ENCODE measurements at places on chromosomes 3 and 15.

- DNase-seq = no peak
- no peaks in the 10 kb centered on the region for H3K36me3 ChIP-seq
- H3K4me1 ChIP-seq = peaks cover 18% of the 10 kb centered on the region
Measured at GRCh38 chr3:194691481-194692283, 6.0 kb downstream of the FAM43A start.

GRCh38 chr3:157463816-157464215, 27.2 kb downstream of the PTX3 start:
- H3K36me3 ChIP-seq = no peaks in the 10 kb centered on the region
- H3K27ac ChIP-seq = no peak overlapping the region
- no peaks in the 10 kb centered on the region for H3K4me1 ChIP-seq
- no peak for DNase-seq
- no peak overlapping the region for H3K4me3 ChIP-seq
- no peaks in the 10 kb centered on the region for H3K27me3 ChIP-seq

GRCh38 chr15:36671017-36671416, 91.6 kb downstream of the CDIN1 start:
- H3K4me1 ChIP-seq = no peaks in the 10 kb centered on the region
- no peaks in the 10 kb centered on the region for H3K36me3 ChIP-seq
- H3K27ac ChIP-seq = no peak overlapping the region
- DNase-seq = no peak

DNA sequence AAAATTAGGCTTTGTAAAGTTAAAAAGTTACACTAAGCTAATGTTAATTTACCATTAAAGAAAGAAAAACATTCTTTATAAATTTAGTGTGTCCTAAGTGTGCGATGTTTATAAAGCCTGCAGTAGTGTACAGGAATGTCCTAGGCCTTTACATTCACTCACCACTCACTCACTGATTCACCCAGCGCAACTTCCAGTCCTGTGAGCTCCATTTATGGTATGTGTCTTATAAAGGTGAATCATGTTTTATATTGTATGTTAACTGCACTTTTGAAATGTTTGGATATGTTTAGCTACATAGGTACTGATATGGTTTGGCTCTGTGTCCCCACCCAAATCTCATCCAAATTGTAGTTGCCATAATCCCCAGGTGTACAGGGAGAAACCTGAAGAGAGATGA, 549.7 kb upstream of the EPHA6 start:
- H3K27ac ChIP-seq = no peak overlapping the region
- H3K27me3 ChIP-seq = no peaks in the 10 kb centered on the region
- H3K4me3 ChIP-seq = no peak overlapping the region

DNA sequence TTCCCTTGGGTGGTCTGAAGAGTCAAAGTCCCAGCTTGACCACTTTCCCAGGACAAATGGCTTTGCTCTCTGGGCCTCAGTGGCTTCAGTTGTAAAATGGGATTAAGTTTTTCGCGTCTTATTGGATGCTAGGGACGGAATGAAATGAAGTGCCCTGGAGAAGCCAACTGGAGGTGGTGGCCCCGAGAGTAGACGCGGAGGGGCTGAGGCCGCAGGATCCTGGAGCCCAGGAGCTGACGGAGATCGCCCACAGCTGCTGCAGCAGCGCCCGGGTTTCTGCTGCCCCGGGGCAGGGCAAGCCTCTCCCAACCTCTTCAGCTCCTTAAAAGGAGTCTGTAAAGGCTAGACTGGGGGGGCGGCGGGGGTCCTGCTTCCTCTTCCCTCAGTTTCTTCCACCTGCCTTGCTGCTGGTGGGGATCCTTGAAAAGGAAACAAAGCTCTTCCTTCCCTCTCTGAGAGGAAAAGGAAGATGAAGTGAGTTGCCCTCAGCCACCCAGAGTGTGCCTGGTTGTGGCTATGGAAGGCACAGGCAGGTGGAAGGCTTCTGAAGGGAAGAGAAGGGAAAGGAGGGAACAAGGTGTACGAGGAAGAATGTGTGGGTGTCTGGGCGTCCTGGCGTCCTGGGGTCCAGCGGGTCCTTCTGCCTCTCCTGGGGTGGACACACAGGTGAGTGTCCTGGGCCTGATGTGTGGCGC, 967 bp upstream of the BNC1 start:
- H3K27ac ChIP-seq = peak overlapping the region; percentile 68
- H3K4me1 ChIP-seq = peaks cover 80% of the 10 kb centered on the region
- peak overlapping the region; percentile 67 for H3K4me3 ChIP-seq
- H3K36me3 ChIP-seq = no peaks in the 10 kb centered on the region

GRCh38 chr3:69332934-69333333, 53.0 kb downstream of the FRMD4B start:
- H3K4me3 ChIP-seq = no peak overlapping the region
- H3K27me3 ChIP-seq = no peaks in the 10 kb centered on the region
- H3K27ac ChIP-seq = no peak overlapping the region
- H3K4me1 ChIP-seq = peaks cover 6% of the 10 kb centered on the region
- H3K36me3 ChIP-seq = no peaks in the 10 kb centered on the region

DNA sequence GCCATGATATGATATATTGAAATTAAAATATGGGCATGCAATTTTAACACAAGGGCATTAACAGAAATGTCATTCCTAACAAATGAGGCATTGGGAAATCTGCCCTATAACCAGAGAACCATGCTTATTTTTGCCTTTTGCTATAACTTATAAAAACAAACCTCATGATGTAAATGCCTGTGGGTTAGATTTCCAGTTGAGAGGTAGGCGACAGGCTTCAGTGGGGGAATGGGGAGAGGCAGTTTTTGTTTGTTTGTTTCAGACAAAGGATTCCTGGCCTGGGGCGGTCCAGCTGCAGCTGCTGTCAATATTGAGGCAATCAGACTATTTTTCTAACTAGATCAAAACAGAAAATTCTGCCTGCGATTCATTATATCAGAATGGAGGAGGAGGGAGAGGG, 490.4 kb upstream of the CFAP20DC start:
- no peak overlapping the region for H3K27ac ChIP-seq
- H3K4me1 ChIP-seq = no peaks in the 10 kb centered on the region

DNA sequence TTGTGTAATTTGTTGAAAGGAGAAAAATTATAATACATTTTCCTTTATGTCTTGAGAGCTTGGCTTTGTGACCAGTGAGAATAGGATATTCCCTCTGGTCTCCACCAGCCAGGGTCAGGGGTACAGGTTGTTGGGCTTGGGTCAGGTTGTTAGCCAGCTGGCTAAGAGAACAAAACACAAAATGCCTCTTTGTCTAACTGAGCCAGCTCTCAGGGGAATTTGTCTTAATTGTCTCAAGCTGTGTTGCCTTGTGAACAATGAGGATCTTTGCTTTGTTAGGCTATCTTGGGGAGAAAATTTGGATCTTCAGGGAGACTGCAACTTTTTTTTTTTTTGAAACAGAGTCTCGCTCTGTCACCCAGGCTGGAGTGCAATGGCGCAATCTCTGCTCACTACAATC, 17.7 kb upstream of the GK5 start:
- H3K36me3 ChIP-seq = no peaks in the 10 kb centered on the region
- no peaks in the 10 kb centered on the region for H3K27me3 ChIP-seq
- no peak for DNase-seq
- no peak overlapping the region for H3K4me3 ChIP-seq
- no peak overlapping the region for H3K27ac ChIP-seq

GRCh38 chr3:4988983-4989834, 10.0 kb downstream of the BHLHE40 start:
- H3K4me3 ChIP-seq = no peak overlapping the region

DNA sequence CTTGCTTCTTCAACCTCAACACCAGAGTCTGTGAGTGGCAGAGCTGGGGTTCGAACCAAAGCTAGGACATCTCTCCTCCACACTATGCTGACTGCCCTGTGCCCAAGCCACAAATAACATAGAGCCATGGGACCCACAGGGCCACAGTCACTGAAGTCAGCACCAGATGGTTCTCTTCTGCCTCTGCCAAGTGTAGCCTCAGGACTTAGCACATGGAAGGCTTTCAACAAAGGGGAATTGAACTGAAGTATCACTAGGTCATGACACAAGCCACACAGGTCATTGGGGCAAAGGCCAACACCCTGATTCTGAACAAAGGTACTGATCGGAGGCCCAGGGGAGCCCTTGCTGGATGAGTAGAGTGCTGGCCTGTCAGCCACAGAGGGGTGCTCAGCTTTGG, 83.6 kb downstream of the BDH1 start:
- H3K36me3 ChIP-seq = no peaks in the 10 kb centered on the region
- no peak overlapping the region for H3K27ac ChIP-seq
- no peak overlapping the region for H3K4me3 ChIP-seq
- DNase-seq = no peak

GRCh38 chr3:151356794-151357462, 27.6 kb upstream of the P2RY13 start:
- H3K36me3 ChIP-seq = no peaks in the 10 kb centered on the region
- DNase-seq = no peak
- no peaks in the 10 kb centered on the region for H3K4me1 ChIP-seq
- no peak overlapping the region for H3K27ac ChIP-seq
- H3K4me3 ChIP-seq = no peak overlapping the region

DNA sequence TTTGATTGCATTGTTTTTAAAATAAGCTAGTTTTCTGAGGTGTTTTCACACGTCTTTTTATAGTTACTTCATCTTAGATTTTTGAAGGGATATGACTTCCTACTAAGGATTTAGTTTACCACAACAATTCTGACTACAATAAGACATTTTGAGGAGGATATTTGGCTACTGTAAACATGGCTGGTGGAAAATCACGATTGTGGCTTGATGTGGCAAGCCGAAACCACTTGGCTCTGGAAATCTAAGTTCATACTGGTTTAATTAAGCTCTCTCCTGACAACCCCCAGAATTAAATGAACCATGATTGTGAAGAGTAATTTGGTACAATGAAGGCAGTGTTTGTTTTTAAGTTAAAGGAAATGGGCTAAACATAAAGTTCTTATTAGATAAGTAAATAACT, 30.8 kb downstream of the ST3GAL6 start:
- H3K4me3 ChIP-seq = no peak overlapping the region
- H3K27me3 ChIP-seq = no peaks in the 10 kb centered on the region
- no peak for DNase-seq
- H3K4me1 ChIP-seq = no peaks in the 10 kb centered on the region
- no peaks in the 10 kb centered on the region for H3K36me3 ChIP-seq
- H3K27ac ChIP-seq = no peak overlapping the region

DNA sequence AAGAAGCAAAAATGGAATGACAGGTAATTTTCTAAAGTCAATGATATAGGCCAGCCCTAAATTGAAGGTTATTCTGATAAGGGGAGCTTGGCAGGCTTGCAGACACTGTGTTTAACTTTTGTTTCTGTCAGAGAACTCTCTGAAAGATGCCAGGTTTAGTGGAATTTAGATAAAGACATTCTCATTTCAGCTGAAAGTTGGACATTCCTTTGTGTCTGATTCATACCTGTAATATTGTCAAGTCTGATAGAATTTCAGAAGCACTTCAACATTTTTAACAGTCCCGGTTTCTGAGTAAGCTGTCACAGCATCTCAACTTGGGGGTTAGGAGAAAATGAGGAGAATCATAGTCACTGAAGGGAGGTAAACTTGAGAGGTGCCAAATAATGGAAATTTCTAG, 84.0 kb downstream of the DIPK2A start:
- no peak overlapping the region for H3K4me3 ChIP-seq
- DNase-seq = no peak
- H3K27ac ChIP-seq = no peak overlapping the region
- H3K4me1 ChIP-seq = no peaks in the 10 kb centered on the region
- H3K27me3 ChIP-seq = no peaks in the 10 kb centered on the region

DNA sequence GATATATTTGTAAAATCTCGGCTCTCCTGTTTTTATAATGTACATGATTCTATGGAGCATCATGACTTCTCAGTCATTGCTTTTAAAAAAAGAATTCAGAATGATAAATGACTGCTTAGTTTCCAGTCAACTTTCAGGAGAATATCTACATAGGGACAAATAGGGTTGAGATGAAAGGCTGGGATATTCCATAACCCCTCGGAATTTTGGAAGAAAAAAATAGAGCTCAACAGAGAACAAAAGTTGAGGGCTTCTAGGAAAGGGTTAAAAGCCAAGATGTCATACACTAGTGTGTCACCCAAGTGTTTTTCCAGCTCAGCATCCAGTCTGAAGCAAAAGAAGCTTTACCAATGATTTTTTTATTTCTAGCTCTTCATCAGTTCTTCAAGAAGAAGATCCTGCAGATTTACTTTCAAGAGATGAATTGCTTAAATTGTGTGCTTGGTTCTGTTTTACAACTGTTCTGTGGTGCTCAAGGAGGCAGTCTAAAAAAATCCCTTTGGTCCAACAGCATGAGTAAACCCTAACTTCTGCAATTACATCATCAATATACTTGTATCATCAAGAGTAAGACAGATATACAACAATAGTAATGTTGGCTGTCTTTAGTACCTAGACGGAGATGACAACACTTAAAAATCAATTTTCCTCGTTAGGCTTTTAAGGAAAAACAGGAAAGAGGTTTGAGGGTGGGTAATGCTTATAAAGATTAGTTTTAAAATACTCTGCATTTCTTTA, 979 bp downstream of the UNC13C start:
- no peak for DNase-seq
- H3K27ac ChIP-seq = no peak overlapping the region
- no peak overlapping the region for H3K4me3 ChIP-seq
- H3K36me3 ChIP-seq = no peaks in the 10 kb centered on the region

DNA sequence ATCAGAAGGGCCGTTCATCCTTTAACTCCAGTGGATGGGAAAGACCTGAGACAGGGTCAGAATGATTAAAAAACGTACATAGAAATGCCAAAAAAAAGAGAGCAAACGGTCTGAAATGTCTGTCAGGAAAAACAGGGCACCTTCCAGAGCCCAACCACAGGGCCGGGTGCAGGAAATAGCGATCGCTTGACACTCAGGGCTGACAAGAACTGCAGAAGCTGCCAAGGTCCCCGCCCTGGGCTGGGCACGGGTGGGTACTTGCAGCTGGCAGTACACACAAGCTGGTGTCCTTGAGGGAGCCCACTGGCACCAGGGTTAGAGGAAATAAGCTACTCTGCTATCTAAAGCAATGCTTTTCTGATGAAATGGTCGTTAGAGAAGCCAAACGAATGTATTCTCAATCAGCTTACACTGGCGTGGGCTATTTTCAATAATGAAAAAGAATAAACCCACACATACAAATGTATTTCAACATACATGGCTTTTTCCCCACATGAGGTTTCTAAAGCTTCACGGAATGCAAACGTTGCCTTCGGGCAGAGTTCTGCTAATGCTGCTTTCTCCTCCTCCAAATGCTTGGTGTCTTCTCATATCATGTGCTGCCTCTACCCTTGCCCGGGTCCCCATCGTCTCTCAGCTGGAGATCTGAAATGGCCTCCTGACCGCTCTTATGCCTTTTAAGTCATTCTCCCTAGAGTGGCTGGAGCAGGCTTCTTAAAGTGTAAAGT, 15.6 kb downstream of the FRMD4B start:
- H3K27ac ChIP-seq = peak overlapping the region; percentile 62
- peaks cover 7% of the 10 kb centered on the region for H3K4me1 ChIP-seq
- no peaks in the 10 kb centered on the region for H3K36me3 ChIP-seq
- DNase-seq = no peak

Data from esophagus squamous epithelium (tissue), 5 donors.